Cardiac septum (tissue), 1 donor: ENCODE measurements at places on chromosomes 6 and 20. TPM values are rescaled to one million over a fixed set of nuclear protein-coding genes. Genes with fewer than 3 reads are reported as not detected.

HTR1E gene
- total RNA-seq: not detected

DNA sequence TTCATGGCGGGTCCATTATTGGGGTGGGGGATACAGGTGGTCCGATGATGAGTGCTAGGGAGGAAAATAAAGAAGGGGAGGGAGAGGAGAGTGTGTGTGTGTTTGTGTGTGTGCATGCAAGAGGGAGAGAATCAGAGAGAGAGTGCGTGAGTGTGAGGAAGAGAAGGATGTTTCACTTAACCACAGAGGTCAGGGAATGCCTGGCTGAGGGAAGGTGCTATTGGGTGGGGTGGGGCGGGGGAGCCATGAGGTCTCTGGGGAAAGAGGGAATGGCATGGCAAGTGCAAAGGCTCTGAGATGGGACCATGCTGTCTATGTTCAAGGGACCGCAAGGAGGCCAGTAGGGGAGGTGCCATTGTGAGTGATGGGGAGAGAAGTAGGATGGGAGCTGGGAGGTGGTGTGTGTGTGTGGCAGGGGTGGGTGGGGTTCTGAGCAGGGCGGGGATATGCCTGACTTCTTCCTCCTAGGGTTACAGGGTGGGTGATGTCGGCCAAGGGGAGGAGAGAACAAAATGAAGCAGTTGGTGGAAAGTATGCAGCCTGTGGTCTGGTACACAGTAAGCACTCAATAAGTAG is 23.0 kb downstream of the CEBPB start:
- no peak for DNase-seq

LPA gene
- total RNA-seq: not detected

DNA sequence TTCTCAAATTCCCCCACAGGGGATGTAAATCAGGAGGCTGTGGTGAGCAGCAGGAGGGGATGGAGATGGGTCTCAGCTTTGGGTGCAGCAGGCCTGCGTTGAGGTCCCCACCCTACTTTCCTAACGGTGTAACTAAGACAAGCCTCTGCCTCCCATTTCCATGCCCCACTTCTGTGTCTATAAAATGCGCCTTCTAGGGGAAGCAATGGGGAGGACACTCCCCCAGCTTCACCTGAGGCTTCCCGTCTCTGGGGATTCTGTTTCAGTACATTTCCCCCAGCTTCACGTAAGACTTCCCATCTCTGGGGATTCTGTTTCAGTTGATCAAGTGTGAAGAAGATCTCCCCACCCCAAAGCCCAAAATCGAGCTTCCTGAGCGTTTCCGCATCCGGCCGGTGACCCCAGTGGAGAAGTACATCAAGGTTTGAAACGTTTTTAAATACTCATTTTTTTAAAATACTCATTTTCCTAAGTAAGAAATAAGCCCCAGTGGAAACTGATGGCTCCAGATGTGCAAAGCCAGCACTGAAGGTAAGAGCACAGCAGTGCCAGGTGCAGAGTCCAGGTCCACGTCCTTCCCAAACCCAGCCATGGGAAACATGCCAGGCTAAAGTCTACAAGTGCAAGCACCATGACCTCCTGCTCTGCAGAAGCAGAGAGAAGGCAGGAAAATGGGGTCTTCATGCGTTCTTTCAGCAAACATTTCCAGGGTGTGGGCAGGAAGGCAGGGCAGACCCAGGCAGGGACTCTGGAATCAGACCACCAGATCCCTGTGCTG is 73.1 kb downstream of the ANKRD60 start:
- no peak for DNase-seq

SLC22A7 gene
- total RNA-seq: not detected

DNA sequence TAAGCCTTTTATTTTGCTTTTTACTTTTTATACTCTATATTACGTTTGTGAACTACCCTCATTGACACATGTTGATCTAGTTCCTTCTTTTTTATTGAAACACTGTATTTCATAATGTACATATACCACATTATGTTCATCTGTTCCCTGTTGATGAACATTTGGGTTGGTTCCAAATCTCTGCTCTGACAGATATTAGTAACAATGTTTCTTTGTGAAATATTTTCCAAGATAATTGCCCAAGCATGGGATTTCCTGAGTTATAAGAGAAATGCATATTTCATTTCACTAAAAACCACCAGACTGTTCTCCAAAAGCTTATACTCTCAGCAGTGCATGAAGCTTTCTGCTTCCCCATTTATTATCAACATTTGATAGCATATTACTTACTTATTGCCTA is 44.2 kb upstream of the TNFRSF21 start:
- DNase-seq: no peak

- DNase-seq: no peak
These were observed 505.0 kb downstream of the BMP2 start for GRCh38 chr20:7272512-7272911.

DNA sequence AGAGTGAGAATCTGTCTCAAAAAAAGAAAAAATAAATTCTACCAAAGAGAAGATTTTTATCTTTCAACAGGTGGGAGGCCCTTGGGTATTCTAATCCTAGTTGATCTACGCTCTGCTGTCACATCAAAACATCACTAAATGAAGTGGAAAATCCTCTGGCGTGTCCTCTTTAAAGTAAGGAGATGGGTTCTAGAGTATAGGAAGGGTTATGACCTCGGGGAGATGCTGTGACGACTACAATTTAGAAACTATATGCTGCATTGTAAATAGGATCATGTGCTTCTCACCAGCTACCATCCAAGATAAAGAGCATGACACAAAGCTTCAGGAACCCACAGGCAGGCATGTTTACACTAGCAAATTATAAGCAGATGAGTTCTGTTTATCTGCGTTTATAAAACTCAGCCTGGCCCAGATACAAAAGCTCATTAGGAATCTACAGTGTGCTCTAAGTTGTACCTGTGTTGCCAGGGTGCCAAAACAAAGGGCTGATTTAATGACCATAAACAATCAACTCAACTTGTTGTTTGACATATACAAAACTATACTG is 197.1 kb upstream of the PLN start:
- no peak for DNase-seq

DNA sequence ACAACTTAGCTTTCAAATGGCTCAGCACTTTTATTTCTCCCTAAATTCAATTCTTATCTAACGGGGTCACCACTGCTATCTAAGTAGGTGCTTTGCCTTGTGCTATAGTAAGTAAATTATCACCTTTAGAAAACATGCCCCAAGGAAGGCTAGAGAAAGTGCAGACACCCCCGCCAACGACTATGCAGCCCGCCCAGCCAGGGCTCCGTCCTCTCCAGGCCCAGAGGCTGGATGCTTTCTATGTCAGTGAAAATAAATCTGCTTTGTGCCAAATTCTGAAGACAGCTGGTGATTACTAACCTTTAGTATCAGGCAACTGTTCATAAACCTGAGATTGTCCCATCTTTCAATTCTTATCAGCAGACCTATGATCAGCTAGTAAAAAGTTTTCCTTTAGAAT is 14.3 kb downstream of the KIAA0319 start:
- DNase-seq: no peak

GRCh38 chr6:168485818-168486217 is 44.8 kb downstream of the SMOC2 start:
- no peak for DNase-seq

PDE7B gene
- total RNA-seq: 4.4 TPM

APCDD1L gene
- 1.4 TPM for total RNA-seq

HAO1 gene
- not detected for total RNA-seq
